ENCODE measurements at places on chromosomes 1 and 21. TPM values are rescaled to one million over a fixed set of nuclear protein-coding genes. Genes with fewer than 3 reads are reported as not detected.

DNA sequence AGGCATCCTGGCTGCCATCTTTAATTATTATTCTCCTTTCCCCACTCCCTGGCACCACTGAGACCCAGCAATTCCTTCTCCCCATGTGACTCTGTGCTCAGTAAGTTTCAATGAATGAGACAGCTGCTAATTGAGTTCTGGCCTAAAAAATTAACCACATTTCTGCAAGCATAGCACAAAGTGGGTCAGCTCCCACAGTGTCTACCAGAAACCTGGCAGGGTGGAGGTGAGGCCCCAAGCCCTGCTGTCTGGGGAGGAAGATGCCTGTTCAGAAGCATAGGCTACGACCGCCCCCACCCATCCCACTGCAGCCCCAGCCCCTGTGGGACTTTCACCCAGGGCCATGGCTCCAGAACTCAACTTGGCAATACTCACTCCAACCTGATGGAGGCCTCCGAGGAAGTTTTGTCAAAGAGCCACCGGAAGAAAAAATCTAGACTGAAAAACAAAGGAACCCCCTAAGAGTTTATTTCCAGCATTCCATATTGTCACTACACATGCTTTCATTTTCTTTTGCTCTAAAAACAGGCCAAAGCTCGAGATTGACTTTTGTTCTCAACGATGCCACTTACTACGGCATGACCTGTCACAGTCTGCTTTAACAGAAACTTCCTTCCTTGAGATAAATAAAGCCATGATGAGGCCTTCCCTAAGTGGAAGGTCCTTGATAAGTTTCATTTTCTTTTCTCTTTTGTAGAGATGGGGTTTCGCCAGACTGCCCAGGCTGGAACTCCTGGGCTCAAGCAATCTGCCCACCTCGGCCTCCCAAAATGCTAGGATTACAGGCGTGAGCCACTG, 26.5 kb downstream of the TMEM63A start:
- no peak for DNase-seq

DNA sequence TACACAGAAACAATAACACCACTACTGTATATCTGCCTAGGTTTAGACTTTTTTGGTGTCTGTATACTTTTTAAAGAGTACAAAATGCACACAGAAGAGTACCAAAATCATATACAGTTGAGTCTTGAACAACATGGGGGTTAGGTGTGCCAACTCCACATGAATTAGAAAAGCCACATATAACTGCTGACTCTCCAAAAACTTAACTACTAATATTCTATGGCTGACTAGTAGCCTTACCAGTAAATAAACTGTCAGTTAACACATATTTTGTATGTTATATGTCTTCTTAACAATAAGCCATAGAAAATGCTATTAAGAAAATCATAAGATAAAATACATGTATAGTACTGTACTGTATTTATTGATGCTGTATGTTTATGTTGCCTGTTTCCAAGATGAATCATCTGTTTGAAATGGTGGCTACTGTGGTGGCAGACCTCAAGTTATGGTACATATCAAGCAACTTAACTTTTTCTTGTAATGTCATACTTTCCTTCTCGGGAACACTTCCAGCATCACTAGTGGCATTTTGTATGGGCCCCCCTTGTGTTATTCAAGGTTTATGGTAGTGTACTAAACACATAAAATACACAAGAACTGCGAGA, 71.2 kb downstream of the LHX4 start:
- no peak for DNase-seq

DNA sequence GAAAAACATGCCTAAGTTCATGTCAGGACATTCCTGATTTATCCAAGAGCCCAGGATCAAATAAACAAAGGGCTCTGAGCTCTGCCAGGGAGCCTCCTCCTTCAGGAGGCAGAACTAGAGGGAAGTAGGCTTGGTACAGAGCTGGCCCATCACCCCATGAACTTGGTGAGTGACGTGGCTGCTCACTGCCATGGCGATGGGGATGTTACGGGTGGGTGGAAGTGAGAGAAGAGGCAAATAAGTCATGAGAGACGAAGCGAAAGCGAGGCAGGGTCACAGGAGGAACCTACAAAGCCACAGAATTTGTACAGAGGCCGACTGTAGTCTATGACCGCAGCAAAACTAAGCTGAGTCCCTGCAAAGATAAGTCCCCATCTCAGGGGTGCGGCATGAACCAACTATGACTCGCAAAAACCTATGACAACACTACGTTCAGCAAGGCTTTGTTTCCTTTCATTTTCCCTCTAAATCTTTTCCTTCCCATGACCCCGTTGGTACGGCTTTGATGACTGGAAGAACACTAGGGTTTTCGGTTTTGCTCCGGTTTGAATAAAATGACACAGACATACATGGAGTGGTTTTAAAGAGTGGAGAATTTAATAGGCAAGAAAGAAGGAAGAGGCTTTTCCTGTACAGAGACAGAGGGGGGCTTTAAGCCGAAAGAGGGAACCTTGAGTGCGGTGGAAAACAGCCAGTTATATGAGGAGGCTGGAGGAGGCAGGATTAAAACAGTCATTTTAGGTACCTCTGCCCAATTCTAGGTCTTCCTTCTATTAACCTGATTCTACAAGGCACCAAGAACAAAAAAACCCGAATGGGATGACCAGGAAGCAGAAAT, 74.1 kb downstream of the CD46 start:
- DNase-seq: peak; percentile 74

- DNase-seq: no peak
Measured at GRCh38 chr1:98550076-98550475, 111.4 kb upstream of the SNX7 start.

- DNase-seq: peak; percentile 43
Measured at GRCh38 chr1:85199667-85200462, 951 bp downstream of the SYDE2 start.

CELA3A gene
- 1.1 TPM for total RNA-seq

DISC1 gene
- total RNA-seq: 12.8 TPM

Data from left colon (tissue), 2 donors.